NCI-H1417 (cell line): ENCODE measurements at places on chromosomes 13 and 19.
A peak's percentile ranks its signal among the peaks of the same experiment; 100 is the strongest.

DNA sequence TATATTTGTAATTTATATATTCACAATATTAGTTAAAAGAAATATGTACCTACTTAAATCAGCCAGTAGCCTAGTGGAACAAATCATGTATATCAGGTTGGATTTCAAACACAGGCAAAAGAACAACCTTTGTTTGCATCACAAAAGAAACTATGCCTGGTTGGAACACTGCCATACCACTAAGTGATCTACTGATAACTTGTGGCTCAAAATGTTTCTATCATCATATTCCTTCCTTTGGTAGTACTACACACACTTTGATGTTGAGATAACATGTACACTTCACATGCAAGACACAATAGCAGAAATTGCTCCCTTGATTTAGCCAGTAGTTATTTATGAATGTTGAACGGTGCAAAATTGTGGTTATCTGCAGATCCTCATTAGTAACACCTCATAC is 146.0 kb upstream of the GPC6 start:
- DNase-seq, result peak; percentile 84

DNA sequence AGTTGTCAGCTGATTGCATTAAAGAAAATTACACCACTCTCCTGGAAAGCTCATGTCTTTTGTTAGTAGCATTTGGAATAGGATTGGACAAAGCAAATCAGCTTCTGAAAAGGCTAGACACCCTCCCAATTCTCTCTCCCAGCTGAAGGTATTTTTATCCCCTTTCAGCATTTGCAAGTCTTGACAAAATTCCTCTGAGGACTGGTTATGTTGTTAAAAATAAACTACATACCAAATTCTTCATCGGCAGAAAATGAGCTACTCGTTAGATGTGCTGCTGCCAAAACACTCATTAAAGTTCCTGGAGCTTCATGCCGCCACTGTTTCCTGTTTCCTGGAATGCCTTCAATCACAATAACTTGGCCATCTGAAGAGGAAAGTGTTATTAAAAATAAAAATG is 37.1 kb downstream of the UTP14C start:
- no peak for DNase-seq

DNA sequence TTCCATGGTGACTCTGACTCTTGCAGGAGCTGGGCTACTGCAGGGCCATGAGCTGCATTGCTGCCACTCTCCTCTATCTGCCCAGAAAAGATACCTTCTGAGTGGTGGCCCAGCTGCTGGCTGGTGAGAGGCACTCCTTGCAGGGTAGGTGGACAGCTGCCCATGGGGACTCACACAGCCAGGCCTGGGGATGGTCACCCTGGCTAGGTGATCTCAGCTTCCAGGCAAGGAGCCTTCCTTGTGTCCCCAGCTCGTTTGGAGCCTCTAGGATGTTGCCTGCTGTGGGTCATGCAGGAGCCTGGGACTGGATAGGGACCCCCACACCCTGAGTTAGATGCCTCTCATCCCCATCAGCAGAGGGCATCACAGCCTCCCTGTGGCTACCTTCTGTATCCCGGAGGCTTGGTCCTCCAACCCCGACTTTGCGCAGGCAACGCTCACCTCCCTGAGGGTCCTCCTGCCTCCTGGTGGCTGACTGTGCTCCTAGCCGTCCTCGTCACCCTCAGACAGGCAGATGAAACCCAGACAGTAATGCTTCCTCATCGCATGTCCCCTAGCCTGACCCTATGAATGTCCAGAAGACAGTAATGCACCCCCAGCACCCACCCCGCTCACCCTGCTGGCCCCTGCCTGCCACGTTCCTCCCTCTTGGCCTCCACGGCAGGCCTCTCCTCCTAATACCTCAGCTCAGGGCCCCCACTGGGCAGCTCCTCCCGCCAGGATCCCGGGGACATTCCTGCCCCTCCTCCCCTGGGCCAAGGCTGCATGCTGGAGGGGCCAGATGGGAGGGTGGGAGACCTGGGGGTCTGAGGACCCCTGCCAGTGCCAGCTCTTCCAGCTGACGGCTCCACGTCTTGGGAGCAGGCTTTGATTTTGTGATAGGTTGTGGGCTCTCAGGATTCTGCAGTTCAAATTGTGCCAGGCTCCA is 13.6 kb upstream of the ZNF14 start:
- DNase-seq, result no peak

GRCh38 chr19:38139122-38139521 is 84.9 kb downstream of the DPF1 start:
- DNase-seq, result peak; percentile 34

- DNase-seq, result no peak
These were observed 555 bp downstream of the NR2C2AP start for GRCh38 chr19:19202707-19203011.
